Type B pancreatic cell (in vitro differentiated cells): ENCODE measurements at places on chromosomes 4 and X.
A peak's percentile ranks its signal among the peaks of the same experiment; 100 is the strongest.

DNA sequence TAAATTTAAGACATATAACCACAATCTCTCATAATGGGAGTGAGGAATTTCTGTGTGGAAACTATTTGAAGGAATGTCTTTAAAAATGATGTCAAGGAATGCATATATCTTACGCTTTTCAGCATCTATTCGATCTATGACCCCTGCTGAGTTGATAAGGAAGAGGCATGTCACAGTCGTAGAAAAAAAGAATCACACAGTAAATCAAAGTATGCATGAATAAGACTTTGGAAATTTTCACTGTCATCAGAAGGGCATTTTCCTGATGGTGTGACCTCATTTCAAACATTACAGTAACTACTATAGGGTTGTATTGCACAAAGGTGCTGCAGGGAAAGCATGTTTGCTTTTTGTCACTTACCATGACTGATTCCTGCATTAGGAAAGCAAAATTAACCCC, 41.5 kb downstream of the REELD1 start:
- no peak for DNase-seq

- no peak for DNase-seq
These were observed 142.8 kb downstream of the MGST2 start for GRCh38 chr4:139808381-139808807.

GRCh38 chr4:77593101-77593500, 12.5 kb upstream of the CXCL13 start:
- no peak for DNase-seq

GRCh38 chr4:147773261-147774184, 41.6 kb downstream of the ARHGAP10 start:
- no peak for DNase-seq

GRCh38 chrX:19728915-19729314, 158.5 kb downstream of the SH3KBP1 start:
- DNase-seq, result no peak

DNA sequence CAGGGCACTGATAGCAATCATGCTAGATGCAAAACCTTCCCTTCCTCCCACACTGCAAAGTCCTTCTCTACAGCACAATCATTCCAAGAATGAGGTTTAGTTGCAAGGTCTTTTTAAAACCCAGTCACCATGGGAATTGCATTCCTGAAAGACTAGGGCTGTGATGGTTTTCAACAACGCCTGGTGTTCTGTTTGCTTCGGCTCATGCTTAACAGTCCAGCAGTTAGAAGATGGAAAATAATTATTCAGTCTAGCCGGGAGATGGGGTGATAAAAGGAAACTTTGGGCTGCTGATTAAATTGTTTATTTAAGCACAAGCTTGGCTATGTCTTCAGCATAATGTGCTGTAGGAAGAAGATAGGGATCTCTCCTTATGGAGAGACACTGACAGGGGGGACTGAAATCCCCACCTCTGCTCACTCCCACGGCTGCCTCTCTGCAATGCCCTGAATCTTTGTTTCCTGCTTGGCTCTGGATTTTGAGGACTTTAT, 211.4 kb downstream of the MID1IP1 start:
- DNase-seq, result no peak

GRCh38 chr4:101366331-101366730, 19.0 kb upstream of the PPP3CA start:
- DNase-seq, result no peak

DNA sequence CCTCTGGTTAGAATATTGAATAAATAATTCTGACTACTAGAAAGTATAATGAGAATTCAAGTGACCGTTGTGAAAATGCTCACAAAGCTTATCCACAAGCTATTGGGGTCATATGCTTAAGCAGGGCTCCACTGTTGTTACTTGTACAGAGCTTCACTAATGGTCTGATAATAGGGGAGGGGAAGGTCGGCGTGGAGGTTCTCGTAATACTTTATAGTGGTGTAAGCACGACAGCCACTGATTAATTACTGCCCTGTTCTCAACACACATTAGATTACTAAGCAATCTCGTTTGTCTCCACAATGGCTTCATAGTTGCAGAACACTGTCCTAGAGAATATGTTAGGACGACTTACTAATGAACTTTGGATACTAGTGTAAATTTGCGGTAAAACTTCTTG, 11.6 kb downstream of the UNC5C start:
- DNase-seq, result no peak

DNA sequence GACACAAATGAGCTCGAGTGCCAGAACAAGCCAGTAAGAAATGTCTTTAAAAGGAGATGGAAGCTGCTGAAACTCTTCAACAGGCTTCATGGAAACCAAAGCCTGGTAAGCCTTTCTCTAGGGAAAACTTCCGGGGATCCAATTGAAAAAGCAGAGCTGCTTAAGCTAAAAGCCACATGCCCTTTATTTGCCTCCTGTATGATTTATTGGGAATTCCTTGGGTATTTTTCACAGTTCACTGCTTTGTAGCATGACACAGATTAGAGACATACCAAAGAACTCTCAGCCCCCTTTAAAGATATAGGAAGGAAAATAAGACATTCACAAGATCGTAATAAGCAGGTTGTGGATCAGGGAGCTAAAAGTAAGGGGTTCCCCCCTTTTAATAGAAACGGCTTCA, 6.5 kb upstream of the ARHGAP6 start:
- no peak for DNase-seq

- DNase-seq, result no peak
These were observed 34.5 kb upstream of the PLA2G12A start for GRCh38 chr4:109764376-109764775.

DNA sequence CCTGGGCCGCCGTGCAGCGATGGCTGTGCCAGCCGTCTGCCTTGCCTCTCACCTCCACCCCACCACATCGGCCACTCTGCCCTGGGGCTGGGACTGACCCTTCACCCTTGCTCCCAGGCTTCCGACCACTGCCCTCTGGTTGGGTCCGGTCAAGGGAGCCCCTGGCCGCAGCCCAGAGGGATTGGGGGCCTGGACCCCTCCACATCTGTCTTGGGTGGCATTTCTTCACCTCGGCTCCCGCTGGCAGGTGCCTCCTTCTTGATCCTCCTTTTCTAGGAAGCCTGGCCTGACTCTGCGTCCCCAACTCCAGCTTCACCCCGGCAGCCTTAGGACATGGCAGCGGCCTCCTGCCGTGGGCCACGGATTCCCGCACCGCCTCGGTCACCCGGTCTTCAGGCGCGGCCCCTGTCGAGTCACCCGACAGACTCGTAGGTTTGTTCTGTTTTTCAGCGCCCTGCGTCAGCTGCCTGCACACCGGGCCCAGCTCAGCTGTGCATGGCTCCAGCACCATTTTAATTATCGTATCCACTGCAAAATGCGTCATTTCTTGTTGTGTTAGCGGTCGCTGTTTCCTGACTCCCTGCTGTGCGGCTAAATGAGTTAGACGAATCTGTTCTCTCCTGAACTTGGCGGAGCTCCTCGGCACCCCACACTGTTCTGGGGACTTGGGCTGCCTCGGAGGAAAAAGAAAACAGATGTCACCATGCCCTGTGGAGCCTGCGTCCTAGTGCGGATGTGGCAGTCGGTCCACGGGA, 124.0 kb downstream of the FAM53A start:
- DNase-seq, result no peak

DNA sequence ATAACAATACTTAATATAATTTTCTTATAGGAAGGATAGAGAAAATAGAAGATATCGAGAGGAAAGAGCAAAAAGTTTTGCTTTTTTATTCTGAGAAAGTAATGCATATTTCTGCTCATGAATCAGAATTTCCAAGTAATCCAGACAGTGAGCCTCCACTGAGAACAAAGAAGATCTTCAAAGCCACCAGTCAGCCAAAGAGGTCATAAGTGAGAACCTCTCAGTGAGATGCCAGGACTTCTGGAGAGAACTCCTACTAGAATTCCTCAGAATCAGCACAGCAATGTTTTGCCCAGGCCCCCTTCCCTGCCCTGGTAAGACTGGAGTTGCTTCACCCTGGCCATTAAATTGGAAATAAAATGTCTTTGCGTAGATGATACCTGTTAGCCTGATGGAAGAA, 254.4 kb upstream of the FAT4 start:
- no peak for DNase-seq

GRCh38 chrX:119459181-119459580, 9.1 kb upstream of the SLC25A5 start:
- peak; percentile 6 for DNase-seq

DNA sequence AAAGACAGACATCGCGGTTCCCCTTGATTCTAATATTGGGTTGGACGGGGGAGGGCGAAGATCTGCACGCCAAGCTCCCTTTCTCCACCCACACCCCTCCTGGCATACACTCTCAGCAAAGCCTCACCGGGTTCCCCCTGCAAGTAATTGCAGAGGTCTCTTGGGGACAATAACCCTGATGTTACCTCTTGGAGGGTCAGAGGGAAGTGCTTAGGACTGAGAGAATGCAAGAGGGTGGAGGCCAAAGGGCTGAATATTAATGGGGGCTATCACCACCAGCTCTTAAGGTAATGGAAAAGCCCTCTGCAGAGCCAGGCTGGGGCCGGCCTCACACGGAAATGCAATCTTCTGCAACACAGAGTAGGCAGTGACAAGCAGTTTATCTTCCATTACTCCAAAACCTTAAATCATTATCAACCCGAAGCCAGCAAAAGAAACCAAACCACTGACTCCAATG, 344.1 kb upstream of the GATB start:
- DNase-seq, result no peak

DNA sequence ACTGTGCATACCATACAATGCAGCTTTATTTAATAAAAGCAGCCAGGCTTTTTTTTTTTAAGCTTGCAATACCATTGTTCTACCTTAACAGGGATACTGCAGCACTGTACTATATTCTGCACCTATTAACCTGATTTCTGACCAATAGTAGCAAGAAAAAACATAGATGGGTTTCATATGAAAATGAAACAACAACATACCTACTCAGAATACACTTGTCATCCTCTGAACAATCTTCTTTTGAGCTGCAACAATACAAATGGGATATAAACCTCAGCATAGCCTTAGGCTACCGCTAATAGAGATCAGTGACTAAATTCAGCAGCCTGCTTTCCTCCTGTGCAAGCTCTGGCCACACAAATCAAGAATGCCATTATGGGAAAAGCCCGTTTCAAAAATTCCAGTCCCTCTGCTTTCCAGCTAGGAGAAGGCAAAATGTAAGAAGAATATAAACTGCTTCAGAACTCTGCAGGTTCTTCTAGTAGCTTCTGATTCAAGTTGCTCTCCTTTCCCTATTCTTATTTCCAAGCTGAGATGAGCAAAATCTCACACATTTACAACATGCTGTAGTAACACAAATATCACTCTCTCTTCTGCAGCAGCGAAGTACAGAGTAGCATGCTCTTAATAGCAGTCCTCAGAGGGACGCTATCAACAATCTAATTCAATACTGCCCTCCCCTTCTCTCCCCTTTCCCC, 143.4 kb downstream of the KLHL13 start:
- DNase-seq, result no peak

DNA sequence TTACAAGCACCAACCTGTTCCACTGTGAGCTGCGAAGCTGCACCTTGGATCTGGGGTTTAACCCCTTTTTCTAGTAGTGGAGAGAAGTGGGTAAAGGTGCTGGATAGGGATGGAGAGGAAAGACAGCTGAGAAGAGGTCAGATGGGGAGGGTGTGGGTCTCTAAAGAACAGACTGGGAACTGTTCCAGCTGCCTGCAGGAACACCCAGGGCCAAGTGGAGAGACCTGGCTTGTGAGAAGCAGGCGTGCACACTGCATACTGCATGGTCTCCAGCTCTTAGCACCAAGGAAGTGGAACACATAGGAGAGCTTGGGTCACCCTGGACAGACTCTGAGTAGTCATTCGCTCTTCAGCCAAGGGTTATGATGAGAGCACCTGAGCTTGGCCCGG, 16.1 kb downstream of the BCOR start:
- DNase-seq, result no peak

DNA sequence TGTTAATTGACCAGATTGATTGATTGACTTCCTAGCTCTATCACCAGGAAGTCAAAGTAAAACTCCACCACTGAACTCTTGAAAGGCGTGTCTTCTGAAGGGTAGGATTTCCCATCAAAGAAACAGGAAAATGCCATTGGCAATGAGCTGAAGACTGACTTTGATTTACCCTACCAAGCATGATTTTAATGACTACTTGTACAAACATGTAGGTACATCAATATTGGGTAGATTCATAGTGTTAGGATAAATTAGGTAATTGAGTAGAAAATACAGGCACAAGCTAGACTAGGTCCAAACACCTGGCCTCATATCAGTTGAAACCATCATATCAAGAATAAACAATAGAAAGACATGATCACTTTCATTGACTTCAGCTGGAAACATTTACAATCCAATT, 53.2 kb upstream of the ATXN3L start:
- no peak for DNase-seq

- no peak for DNase-seq
These were observed 122.1 kb upstream of the DIPK2B start for GRCh38 chrX:45322820-45323219.

GRCh38 chrX:50779694-50780093, 34.3 kb downstream of the SHROOM4 start:
- DNase-seq, result no peak

DNA sequence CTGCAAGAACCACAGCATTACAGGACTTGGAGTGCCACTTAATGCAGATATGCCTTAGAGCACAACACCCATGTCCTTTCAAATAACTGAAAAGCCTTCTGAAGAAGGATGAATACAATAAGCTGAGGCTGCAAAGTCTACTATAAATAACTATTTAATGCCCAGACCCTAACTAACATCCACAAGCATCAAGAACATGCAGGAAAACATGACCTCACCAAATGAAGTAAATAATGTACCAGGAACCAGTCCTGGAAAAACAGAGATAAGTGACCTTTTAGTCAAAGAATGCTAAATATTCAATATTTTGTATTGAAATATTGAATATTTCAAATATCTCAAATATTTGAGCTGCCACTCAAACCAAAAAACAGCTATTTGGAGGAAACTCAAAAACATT, 16.9 kb downstream of the ACTRT1 start:
- DNase-seq, result no peak

DNA sequence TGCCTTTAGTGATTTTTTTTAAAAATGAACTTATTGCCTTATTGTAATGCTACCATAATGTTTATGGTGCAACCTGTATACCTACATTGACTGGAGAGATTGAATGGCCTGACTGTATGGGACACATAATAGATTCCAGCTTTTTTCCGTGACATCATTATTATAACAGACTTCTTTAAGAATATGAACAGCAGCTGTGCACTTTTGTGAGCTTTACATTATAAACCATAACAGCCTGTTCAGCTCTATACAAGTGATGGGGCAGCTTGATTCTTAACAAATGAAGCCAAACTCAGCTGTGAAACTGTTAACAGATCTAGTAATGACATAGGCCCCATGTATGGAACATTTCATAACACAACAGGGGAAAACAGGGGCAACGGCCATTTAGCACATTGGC, 187.0 kb downstream of the BMPR1B start:
- DNase-seq, result no peak

DNA sequence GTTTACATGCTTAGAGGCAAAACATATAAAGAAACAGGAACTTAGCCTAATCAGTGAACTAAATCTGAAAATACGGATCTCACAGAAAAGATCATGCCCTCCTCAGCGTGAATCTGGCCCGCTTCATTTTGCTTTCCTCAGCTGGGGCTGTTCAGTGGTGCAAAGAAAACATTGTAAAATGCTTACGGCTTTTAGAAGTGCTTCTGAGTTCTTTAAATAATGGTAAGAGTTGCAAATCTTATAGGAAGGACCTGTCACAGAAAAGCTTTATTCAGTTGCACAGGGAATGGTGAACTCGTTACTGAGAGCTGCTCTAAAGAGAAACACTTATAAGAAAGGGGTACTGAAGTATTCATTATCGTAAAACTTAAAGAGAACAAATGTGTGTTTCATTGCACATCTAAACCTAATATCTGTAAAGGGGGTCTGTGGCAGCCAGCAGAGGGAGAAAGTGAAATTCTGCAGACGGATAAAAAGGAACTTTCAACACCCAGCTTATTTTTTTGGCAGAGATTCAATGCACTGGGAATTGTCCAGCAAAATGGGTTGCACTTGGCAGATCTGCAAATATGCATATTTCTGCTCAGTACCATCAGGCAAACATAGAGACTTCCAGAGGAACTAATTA, 139.2 kb upstream of the ANK2 start:
- DNase-seq, result no peak
